ENCODE measurements at places on chromosomes 6 and 20.

DNA sequence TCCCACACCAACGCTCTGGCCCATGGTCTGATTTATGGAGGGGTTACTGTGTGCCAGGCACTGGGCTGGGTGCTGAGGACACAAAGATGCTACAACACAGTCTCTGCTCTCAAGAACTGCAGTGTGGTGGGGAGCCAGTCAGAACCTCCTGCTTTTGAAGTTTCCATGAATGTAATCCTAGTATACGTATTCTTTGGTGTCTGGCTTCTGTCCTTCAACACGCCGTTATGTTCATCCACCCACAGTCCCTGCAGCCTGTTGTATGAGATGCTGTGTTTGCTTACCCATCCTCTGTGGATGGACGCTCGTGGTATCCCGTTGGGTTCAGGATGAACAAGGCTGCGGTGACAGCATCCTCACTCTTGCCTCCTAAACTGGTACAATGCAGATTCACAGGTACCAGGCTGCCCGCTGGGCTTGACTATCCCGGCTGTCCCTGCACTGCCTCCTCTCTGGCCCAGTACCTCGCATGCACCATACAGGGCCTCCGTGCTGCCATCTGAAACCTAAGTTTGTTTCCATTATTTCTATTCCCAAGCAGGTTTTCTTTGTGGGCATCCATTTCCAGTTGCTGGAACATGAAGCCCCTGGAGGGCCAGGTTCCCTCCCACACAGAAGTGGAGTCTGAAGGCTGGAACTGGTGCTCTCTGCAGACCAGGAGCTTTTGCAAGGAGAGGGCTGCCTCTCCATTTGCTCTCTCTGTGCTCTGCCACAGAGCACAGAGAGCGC lies 364.5 kb downstream of the ZFAND3 start:
- DNase-seq = peak; percentile 33

GRCh38 chr20:32429343-32429742 lies 71.2 kb downstream of the ASXL1 start:
- no peak for DNase-seq

DNA sequence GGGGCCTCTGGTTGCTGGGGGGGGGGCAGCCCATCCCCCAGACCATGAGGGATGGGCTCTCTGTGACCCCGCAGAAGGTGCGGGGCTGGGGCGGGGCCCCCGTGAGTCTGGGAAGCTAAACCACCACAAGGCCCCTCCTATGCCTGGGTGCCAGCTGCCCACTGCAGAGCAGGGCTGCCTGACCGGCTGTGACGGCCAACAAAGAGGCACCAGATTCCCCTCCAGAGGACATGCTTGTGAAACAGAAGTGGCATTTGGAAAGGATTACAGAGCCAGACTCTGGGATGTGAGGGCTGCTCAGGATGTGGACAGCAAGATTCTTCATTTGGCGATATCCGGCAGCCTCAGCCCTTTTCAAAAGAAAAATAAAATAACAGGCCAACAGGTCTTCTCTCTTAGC lies 16.5 kb upstream of the NTSR1 start:
- DNase-seq = no peak

DNA sequence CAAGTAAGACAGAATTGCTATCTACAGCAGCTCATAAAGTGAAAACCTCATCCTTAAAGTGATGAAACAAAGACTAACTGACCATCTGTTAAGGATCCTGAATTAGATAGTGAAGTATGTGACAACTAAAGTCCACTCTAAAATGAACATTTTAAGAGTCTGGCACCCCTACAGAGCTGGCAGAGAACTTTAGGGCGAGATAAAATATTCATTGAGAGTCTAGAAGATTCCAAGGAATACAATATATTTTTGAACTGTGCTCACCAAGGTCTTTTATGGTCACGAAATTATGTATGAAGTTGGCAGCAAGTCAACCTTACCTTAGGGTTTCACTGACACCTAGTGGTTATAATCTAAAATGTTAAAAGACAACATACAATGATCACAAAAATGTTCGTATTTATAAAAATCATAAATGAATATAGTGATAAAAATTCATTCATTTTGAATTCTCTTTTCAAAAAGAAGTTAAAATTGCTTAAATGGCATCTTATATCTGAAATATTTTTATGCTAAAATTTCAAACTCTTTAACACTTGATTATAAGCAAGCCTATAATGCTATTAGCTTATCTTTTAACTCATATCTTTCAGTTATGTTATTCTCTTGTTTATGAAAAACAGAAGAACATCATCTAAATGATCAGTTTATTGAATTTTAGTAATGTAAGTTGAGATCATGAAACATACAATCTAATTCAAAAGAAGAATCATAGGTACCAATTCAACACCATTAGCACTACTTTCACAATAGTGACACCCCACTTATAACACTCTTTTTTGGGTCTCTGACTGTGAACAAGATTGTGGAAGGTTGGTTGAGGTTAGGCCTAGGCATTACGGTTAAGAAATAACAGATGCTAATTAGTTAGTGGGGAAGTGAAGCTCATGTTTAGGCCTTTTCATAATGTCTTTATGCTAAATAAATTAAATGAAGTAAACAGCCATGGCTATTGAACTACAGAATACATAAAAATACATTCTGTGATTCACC lies 27.5 kb downstream of the RSPH3 start:
- DNase-seq = no peak

GRCh38 chr6:111709615-111710398 lies 104.1 kb upstream of the TRAF3IP2 start:
- peak; percentile 84 for DNase-seq

GRCh38 chr6:129130106-129130505 lies 247.2 kb downstream of the LAMA2 start:
- no peak for DNase-seq

GRCh38 chr6:10230531-10230930 lies 184.3 kb downstream of the TFAP2A start:
- DNase-seq = no peak

DNA sequence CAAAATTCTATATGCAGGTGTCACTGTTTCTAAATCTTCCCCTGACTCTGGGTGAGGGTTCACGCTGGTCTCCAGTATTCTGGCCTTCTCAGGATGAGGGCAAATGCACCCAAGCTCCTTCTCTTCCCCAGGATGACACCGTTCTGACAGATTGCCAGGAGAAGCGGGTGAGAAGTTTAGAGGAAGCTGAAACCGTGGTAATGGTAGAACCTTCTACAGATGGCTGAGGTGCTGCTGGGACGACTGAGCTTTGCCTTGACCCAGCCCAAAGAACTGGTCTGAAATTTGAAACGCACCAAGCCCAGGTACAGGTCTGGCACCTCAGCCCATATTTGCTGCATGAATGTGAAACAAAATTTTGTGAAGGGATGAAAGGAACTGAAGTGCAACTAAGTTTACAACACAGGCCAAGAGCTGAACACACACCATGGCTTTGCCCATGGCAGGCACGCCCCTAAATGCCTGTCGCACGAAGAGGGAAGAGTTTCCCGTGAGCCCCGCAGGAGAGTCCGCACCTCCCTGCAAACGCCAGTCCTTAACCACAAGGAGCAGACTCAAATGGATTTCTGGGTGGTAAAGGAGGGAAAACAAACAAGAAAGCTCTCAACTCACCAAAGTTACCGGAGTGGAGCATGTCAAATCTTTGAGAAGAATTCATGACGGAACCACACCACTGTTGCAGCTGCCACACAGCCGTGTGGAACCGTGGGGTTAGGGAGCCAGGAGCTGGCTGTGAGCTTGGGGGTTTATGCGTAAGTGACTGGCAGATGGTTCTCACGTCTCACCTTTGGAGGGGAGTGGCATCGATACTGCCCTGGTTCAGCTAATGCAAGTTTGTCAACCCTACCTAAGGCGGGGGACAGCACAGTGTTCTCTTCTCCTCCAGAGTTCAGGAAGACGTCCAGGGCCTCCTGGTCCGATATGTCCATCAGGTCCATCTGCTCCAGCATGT lies 138.9 kb downstream of the DTNBP1 start:
- peak; percentile 52 for DNase-seq

DNA sequence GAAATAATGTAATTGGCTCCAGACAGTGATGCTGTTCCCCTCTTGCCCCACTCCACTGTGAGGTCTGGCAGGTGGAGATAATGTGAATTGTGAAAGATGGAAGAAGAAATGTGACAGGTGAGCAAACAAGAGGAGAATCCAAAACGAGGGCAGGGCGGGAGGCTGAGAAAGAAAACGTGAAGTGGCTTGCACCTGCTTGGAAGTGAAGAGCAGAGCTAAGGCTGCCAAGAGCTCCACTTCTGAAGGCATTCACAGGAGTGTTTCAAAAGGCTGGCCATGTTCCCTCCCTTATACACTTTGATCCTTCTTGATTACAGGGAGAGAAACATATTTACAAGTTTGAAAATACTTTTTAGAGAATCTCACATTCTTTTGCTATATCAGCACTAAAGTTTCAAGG lies 359.4 kb downstream of the EPHA7 start:
- no peak for DNase-seq

DNA sequence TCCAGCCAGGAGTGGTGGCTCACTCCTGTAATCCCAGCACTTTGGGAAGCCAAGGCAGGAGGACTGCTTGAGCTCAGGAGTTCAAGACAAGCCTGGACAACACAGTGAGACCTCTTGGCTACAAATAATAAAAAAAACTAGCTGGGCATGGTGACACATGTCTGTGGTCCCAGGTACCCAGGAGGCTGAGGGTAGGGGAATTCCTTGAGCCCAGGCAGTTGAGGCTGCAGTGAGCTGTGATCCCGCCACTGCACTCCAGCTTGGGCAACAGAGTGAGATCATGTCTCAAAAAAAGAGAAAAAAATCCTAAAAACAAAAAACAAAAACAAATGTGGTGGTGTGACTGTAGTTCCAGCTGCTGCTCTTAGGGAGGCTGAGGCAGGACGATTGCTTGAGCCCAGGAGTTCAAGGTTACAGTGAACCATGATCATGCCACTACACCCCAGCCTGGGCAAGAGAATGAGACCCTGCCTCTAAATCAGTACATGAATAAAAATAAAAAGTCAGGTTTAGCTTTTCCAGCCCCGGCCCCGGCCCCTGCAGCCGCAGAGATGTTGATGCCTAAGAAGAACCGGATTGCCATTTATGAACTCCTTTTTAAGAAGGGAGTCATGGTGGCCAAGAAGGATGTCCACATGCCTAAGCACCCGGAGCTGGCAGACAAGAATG lies 13.5 kb upstream of the SNRPC start:
- no peak for DNase-seq

GRCh38 chr6:82095091-82095490 lies 152.5 kb downstream of the IBTK start:
- DNase-seq = no peak

DNA sequence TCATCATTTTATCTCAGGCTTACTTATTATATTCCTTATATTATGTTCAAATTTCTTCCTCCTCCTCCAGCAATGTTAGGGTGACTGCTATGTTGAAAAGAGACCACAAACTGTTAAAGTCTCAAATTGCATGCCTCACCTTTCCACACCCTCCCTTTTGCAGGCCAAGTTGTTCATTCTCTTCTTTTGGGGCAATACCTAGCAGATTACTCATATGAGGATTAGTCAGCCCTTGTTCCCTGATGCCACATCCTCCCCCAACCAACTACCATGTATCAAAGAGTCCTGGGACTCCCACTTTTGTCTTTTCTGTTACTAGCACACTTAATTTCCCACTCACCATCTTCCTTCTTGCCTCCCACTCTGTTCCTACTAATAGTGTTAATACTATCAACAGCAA lies 434.7 kb downstream of the BCKDHB start:
- DNase-seq = no peak

GRCh38 chr6:42393339-42393738 lies 58.4 kb downstream of the TRERF1 start:
- DNase-seq = no peak

DNA sequence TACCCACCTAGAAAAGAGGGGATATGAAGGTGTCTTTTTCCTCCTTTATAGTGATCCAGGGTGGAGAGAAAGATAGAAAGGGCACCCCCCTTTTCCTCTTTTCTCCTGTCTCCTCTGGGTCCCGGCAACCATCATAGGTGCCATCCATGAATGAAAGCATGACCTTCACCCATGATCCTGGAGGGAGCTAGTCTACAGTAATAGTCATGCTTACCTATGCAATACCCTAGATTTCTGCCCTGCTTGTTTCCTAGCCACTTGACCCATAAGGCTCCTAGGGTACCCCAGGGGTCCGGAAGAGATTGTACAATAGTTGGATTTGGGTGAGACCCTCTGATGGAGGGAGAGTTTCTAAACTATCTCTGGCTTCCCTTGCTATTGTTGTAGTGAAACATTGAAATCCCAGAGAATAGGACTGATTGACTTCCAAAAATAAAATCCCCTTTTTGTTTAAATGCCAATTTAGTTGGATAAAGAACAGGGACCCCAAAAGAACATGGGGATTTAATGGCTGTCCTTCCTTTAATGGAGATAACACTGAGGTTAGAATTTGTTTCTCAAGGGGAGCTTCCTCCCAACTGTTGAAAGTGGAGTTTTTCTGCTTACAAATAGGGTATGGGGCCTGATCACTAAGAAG lies 366.8 kb upstream of the KHDRBS2 start:
- no peak for DNase-seq

- peak; percentile 93 for DNase-seq
Measured at GRCh38 chr6:125749173-125749864, at the start of gene HEY2. Gene HEY2 (plus strand): TSS chr6:125749632. CDS start chr6:125749777, 145 bp downstream.

DNA sequence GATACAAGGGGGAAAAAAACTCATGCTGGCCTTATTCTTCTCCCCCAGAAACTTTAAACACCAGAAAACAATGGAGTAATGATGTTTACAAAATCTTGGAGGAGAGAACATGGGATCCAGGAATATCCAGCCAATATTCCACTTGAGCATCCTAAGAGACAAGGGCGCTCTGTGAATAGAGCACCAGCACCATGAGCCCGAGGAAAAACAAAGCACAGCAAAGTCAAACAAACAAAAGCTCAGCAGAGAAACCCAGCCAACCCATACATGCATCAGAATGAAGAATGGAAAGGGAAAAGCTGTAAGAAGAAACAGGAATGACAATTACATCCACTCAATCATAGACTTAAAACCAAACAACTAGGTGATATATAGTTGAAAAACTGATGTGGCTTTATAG lies 4.6 kb upstream of the NAA20 start:
- DNase-seq = no peak

DNA sequence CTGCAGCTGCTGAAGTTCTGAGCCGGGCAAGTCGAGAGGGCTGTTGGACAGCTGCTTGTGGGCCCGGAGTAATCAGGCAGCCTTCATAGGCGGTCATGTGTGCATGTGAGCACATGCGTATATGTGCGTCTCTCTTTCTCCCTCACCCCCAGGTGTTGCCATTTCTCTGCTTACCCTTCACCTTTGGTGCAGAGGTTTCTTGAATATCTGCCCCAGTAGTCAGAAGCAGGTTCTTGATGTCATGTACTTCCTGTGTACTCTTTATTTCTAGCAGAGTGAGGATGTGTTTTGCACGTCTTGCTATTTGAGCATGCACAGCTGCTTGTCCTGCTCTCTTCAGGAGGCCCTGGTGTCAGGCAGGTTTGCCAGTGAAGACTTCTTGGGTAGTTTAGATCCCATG lies 21.2 kb upstream of the MAPK13 start:
- DNase-seq = no peak

Measured in activated effector memory CD4-positive, alpha-beta T cell treated with anti-CD3 and anti-CD28 coated beads, Interleukin-2, amount 50 U/mL, for 16 hours (primary cell).